ENCODE measurements at places on chromosomes 6 and 20.

DNA sequence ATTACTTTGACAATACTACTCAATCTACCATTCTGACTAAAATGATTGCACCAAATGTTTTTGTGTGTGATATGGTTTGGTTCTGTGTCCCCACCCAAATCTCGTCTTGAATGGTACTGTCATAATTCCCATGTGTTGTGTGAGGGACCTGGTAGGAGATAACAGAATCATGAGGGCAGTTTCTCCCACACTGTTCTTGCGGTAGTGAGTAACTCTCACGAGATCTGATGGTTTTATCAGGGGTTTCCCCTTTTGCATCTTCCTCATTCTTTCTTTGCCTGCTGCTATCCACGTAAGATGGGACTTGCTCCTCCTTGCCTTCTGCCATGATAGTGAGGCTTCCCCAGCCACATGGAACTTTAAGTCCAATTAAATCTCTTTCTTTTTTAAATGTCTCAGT is 20.8 kb downstream of the SYCP2 start:
- no peak for DNase-seq

- DNase-seq, result no peak
Measured at GRCh38 chr6:120026791-120027190, 677.2 kb upstream of the MAN1A1 start.

GRCh38 chr20:25553819-25554296 is 31.5 kb downstream of the NINL start:
- no peak for DNase-seq

- no peak for DNase-seq
Measured at GRCh38 chr6:16907991-16908390, 146.7 kb upstream of the ATXN1 start.

GRCh38 chr6:166031275-166031674 is 136.4 kb downstream of the TBXT start:
- no peak for DNase-seq

GRCh38 chr6:55518529-55519060 is 60.4 kb downstream of the HMGCLL1 start:
- DNase-seq, result no peak

GRCh38 chr20:38435555-38435939 is 419 bp upstream of the SNHG17 start:
- DNase-seq, result no peak

GRCh38 chr6:15387118-15387517 is 141.2 kb downstream of the JARID2 start:
- DNase-seq, result no peak

DNA sequence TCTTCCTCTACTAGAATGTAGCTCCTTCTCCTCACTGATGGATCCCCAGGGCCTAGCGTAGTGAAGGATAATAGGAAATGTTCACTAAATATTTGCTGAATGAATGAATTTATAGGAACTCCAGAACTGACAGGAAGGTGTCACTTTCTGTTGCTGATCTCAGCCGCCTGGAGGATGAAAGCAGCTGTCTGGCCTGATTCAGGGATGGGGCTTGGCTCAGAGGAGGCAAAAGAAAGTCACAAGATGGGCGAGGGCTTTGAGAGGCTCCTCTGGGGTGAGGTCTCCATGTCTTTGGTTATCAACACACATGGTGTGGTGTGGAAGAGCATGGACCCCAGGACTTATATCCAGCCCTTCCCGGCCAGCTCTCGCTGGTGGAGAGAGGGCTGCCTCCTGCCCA is 11.5 kb upstream of the CCDC167 start:
- DNase-seq, result no peak

DNA sequence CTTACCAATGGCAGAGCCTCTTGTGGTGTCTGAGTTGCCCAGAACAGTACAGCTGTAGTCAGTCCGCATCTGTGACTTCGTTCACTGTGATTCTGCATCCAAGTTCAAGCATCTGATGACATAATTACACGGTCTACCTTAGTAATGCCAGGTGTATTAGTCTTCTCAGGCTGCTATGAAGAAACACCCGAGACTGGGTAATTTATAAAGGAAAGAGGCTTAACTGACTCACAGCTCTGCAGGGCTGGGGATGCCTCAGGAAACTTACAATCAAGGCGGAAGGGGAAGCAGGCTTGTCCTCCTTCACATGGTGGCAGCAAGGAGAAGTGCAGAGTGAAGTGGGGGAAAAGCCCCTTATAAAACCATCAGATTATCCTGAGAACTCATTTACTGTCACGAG is 163.9 kb upstream of the SULF2 start:
- no peak for DNase-seq

GRCh38 chr6:43935921-43936439 is 166.0 kb downstream of the VEGFA start:
- DNase-seq, result no peak

- no peak for DNase-seq
Measured at GRCh38 chr6:115643762-115644161, 416.9 kb downstream of the FRK start.

DNA sequence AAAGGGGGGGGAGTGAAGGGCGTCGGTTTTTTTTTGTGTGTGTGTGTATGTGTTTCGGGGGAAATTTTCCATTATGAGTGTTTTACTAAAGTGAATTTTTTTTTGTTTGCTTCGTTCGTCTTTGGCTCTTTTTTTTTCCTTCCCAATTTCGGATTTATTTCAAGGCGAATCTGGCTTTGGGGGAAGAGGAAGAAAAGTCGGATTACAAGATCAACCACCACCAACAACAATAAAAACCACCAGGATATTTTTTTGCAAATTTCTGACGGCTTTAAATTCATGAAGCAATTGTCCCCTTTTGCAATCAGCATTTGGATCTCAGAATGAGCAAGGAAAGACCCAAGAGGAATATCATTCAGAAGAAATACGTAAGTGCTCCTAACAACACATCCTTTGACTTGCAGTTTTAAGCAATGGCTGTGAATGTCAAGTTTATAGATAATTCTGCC is 372 bp downstream of the JARID2 start:
- no peak for DNase-seq

DNA sequence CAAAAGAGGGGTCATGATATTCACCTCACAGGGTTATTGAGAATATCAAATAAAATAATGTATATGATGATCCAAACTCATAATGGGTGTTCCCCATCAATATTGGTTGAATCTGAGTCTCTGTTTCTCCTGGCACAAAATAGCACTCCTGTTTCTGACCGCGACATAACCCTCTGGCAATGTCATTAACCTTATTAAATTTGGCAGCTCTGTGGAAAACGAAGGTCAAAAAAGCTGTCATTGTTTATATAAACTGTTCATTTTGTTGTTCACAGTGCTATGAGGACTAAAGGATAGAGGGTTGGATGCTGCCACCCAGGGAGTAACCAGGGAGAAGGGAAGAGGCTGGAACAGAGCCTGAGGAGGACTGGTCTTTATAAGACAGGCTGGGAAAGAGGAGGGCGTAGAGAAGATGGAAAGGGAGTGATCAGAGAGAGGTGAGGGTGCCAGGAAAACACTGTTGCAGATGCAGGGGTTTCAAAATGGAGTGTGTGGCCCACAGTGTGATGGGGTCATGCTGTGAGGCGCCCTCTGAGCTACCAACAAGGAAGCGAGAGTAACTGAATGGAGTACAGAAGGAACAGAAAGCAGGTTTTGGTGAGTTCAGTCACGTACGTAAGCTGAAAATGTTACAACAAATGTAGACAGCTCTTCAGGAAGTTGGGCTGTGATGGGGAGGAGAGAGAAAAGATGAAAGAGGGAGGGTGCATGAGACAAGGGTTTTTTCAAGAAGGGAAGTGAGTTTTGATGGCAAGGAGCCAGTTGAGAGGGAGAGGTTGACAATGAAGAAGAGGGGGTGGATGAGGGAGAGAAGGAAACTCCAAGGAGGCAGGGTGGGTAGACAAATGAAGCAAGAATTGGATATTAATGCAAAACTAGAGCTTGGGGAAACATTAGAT is 251.6 kb upstream of the TAB2 start:
- DNase-seq, result peak; percentile 88

DNA sequence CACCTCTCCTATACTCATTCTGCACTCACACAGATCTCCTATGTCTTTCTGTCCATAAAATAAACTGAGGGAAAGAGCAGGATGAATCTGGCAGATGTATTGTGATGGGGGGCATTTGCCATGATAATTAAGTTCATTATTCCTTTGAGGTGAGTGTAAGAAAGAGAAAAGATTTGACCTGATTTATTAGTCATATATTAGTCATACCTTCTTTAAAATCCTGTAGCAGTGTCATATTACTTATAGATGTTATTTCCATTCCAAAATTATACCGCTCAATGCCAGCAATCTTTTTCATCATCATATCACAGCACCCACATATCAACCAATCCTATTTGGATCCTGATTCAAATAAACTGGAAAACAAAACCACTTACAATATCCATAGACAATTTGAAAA is 733.3 kb upstream of the SLC35B3 start:
- no peak for DNase-seq

GRCh38 chr6:3119040-3119723 is 671 bp downstream of the BPHL start:
- DNase-seq, result no peak

GRCh38 chr20:63183422-63184146 is 32.3 kb downstream of the YTHDF1 start:
- DNase-seq, result no peak

DNA sequence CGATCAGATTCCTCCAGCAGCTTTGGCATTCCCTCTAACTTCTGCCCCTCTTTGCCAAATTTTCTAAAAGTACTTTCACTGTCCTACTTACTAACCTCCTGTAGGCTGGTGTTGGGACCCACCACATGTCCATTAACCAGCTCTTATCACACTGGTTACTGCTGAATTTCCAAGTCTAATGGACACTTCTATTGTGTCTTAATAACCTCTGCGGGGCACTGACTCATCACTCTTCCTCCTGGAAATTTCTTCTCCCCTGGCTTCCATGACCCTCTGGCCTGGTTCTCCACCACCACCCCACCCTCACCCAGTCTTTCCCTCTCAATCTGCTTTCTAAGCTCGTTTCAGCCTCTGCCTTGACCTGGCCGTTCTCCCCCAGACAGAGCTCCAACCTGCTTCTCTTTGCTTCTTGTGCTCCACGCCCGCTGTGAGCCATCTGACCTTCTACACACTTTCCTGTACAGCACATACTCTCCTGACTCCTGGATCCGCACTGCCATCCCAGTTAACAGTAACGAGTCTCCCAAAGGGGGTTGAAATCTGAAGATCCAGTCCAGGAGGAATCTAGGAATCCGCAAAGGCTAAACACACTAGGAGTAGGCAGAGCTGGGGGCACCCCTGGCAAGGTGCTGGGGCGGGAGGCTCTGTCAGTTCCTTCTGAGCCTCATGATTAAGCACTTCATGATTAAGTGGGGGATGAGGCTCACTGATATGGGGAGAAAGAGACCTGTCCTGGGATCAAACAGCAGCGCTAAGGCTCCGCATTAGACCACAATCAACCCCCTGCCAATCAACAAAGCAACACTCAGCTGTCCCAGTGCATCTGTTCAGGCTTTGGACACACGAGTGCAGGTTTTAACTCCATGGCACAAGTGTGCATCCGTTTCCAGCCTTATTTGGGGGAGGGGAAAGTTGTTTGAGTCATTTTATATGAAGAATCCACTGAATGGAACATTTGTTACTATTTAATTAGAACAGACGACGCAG is 146.3 kb downstream of the LY86 start:
- no peak for DNase-seq

DNA sequence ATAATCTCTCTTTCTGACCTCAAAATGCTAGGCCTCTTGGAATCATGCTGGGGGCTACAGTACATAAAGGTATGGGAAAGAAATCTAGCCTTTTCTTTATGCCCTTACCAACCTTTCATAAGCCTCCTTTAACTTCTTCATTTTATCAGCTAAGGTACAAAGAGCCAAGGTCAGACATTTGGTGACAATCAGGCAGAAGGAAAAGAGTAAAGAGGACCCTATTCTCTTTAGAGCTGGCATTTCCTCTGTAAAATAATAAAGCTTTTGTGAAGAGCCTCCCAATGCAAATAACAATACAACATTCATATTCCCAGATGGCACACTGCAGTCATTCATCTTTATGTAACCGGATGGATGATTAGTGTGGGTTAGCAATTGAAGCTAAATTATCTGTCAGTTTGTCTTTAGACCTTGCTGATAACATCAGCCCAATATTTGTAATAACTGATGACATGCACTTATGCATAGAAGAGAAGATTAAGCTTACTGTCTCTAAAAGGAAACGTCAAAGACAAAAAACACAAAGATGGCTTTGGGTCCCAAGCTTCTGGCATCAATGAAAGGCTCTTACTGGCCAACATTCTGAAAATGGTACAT is 163.1 kb downstream of the IBTK start:
- no peak for DNase-seq

DNA sequence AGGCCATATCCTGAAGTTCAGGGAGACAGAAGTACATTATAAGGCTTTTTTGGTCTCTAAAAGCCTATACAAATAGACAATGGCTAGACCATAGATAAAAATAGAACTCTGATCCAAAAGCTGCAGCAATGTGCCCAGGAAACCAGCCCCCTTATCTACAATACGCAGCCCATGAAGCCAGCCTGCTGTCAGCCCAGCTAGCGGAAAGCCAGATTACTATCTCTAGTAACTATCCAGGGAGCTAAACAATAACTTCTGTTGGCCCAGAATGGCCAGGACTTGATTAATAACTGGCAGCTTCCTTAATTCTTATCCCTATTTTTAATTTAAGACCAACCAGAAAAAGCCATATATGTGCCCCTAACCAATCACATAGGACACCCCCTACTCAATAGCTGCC is 160.4 kb upstream of the SMLR1 start:
- DNase-seq, result no peak

- DNase-seq, result no peak
Measured at GRCh38 chr6:133964052-133964451, 11.0 kb downstream of the TBPL1 start.

DNA sequence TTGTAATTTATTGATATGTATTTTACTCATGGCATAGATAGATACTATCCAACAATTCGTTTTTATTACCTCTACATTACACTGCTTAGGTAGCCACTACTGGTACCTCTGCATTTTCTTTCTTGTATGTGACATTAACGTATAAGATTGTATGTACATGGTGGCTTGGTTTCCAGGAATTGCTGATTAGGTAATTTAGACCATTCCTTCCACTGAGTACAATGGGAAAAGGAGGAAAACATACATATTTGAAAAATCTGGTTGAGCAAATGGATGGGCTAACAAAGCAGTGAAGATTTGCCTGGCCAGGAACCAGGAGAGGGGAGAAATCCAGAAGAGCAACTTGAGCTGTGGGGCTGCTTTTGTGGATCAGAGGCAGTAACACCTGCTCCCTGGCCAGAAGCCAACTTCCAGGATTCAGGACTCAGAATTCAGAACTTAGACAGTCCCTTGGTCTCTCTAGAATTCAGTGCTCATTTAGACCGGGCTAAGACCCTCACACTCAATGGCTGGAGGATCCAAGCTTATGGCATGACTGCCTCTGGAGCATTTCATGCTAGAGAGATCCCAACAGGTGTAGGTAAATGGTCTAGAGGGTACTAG is 17.9 kb upstream of the MICB start:
- DNase-seq, result no peak

DNA sequence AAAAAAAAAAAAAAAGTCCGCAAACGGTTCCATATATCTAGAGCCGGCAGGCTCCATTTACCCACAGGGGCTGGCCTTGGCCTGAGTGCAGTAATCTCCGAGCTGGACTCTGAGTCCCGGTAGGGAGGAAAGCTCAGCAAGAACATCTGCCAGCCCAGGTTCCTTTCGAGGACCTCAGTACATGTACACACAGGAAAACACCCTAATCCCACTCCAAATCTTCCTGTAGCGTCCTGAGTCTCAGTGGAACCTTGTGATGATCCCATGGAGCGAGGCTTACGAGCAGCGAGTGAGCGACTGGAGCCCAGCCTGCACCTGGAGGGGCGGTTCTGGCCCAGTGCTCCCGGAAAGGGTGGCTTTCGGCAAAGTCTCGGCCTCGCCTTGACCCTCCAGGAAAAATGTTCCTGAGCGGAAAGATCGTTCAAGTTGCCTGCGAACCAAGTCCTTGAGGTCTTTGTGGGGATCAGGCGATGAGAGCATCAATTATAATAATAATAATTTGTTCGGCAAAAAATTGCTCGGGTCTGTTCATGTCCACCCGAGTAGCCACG is 32.1 kb downstream of the PRSS16 start:
- DNase-seq, result no peak

Data from Jurkat, Clone E6-1 (cell line).